Activated T-cell treated with anti-CD3 and anti-CD28 coated beads, Interleukin-2, amount 50 U/mL, for 72 hours (primary cell): ENCODE measurements at places on chromosomes 5 and 9. TPM values are rescaled to one million over a fixed set of nuclear protein-coding genes. Genes with fewer than 3 reads are reported as not detected.

The SEMA5A gene
- 0.14 TPM for total RNA-seq

The ALDH1A1 gene
- not detected for total RNA-seq

The OLFM1 gene
- 0.70 TPM for total RNA-seq

The HACD4 gene
- 1.8 TPM for total RNA-seq

The PCDHA5 gene
- not detected for total RNA-seq

The TAS2R1 gene
- total RNA-seq: not detected

The FAM169A gene
- 13.4 TPM for total RNA-seq

The NELFB gene
- 56.6 TPM for total RNA-seq

The CSF2 gene
- total RNA-seq: 50.7 TPM

The DBH gene
- total RNA-seq: not detected

The AHRR gene
- total RNA-seq: 82.2 TPM

The FREM1 gene
- total RNA-seq: not detected

The FOXD4L5 gene
- 0.25 TPM for total RNA-seq

DNA sequence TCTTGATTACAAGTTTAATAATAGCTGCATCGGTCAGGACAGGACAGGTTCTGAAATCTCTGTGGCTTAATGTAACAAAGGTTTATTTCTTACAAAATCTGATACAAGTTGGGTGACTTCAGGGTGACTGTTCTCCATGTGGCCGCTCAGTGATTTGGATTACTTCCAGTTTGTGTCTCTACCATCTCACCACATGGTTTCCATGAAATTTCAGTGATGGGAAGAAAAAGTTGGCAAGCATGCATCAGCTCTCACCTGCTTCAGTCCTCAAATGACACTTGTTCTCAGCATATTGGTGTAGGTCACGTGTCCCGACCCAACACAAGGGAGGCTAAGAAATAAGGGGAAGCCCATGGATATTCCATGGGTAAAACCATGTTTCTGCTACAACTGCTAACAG, 7.8 kb upstream of the TMEM268 start:
- no peak for DNase-seq

DNA sequence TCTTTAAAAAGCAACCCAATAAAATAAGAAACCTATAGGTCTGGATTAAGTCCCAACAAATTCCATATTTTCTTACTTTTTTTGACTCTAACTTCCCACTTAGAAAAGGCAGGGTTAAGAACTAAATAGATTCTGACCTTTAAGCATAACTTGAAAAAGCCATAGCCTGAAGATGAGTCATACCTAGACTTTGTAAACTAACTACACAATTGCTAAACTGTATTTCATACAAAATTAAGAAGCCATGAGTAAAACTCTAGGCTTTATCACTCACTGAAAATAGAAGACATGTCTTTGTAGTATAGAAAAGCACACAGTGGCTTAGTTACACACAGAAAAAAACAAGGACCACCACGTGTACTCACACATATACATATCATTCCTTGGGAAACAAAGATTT, 51.5 kb downstream of the MLLT3 start:
- DNase-seq: no peak

GRCh38 chr5:68159224-68159951, 56.2 kb upstream of the PIK3R1 start:
- no peak for DNase-seq

- no peak for DNase-seq
Observed at GRCh38 chr9:21267485-21268346, 27.9 kb upstream of the IFNA14 start.

DNA sequence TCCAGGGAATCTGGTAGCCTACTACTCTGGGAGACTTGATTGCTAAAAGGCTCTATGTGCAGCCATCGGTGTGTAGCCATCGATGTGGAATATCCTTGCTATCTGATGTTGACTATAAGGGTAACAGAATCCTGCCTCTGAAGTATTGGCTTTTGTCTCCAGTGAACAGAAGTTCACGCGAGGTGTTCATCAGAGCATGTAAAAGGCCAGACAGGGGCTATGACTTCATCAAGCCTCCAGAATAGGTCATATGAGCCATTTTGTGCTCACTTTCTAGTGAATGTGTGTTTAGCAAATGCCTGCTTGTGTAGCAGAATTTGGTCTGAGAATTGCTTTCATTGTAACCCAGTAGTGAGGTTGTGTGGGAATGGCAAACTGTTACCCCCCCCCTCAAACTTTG, 66.8 kb upstream of the RAD23B start:
- DNase-seq: no peak

DNA sequence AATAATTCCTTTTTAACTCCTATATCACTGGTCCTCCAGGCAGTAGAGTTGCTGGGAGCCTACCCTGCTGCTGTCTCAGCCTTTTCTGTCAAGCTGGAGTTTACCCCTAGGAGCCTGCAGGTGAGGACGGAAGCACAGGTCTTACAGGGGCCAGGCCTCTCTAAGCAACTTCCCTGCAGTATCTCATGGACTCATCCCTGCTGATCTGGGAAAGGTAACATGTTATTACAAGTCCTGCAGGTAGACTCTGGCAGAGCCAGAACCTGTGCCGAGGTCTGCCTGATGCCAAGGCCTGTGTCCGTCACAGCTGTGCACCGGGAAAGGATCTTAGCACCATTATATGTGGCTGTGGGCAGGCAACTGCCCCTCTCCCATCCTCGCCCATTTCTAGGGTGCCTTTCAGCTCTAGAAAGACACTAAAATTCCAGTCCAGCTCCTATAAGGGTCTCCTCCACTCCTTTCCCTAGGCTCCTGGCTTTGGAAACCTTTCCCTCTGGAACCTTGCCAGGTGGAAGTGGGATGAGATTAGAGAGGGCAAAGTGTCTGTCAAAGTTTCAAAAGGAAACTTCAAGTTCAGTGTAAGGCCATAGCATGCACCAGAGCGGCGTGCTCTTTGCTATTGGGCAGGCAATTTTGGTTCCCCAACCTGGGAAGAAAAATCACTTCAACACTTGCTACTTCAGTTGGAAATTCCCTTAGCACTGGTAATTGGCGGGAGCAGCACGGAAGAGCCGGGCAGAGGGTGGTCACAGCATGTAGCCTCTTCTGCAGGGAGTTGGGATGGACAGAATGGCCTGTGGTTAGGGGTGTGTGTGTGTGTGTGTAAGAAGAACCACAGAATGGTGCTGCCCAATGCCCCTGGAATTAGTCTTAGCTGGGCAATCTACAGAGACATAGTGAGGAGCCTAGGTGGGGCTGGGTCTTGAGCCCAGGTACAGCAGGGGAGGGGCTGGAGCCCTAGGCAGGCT, 17.5 kb downstream of the TMEM171 start:
- no peak for DNase-seq

DNA sequence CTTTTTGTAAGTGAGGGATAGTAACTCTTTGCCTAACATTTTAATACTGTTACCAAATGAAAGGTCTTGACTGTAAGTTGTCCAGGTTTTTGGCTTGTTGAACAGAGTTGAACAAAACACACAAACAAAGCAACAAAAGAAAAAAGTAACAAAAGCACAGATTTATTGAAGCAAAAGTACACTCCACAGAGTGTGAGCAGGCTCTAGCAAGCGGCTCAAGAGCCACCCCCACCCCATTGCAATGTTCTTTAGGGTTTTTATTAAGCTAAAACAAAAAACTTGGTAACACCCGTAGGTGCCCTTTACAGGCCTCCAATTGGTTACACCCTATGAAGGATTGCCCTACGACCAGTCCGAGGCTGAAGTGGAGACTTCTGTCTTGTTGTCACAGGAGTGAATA, 197.4 kb upstream of the MAP3K1 start:
- DNase-seq: no peak

- DNase-seq: no peak
Observed at GRCh38 chr5:150615141-150615699, 25.2 kb upstream of the SYNPO start.

DNA sequence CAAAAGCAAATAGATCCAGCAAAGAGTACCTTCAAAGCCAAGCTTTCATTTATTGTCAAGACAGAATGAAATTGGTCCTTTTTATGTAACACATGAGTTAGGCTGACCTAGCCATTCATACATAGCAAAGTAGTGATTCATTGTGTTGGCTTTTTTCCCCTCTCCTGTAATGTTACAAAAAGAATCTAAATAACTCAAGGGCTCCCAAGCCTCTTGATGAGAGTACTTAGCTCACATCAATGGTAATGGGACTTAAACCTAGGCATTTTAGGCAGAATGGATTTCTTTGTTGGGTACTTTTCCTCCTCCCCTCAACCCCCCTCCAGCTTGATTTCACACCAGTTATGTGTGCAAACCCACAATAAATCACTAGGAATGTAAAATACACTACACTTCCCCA, 123.7 kb downstream of the EBF1 start:
- DNase-seq: no peak

GRCh38 chr9:26673261-26673660, 219.3 kb downstream of the CAAP1 start:
- no peak for DNase-seq

DNA sequence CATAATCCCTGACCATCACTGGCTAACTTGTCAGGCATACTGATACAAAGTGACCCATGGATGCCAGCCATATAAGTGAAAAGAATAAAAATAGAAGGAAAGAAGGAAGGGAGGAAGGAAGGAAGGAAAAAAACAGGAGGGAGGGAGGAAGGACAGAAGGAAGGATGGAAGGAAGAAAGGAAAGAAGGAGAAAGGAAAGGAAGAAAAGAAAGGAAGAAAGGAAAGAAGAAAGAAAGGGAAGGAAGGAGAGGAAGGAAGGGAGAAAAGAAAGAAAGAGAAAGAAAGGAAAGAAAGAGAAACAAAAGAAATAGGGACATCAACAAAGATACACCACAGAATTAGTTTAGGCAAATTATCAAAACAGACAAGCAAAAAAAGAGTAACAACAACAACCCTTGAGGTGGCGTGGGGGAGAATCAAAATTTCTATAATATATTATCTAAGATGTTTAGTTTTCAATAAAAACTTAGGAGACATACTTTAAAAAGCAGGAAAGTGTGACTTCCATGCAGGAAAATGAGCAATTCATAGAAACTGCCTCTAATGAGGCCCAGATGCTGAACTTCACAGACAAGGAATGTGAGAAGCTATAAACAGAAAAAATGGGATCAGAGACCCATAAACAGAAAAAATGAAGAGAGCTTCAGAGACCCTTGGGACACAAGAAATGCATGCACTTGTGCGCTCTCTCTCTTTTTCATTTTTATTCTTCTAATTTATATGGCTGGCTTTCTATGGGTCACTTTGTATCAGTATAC, 96.1 kb upstream of the NFIL3 start:
- DNase-seq: no peak

GRCh38 chr9:84955971-84956370, 286.4 kb downstream of the NTRK2 start:
- DNase-seq: no peak

- DNase-seq: no peak
Observed at GRCh38 chr5:142304013-142304701, 20.7 kb downstream of the SPRY4 start.

GRCh38 chr5:15821506-15821905, 321.5 kb downstream of the FBXL7 start:
- DNase-seq: no peak

DNA sequence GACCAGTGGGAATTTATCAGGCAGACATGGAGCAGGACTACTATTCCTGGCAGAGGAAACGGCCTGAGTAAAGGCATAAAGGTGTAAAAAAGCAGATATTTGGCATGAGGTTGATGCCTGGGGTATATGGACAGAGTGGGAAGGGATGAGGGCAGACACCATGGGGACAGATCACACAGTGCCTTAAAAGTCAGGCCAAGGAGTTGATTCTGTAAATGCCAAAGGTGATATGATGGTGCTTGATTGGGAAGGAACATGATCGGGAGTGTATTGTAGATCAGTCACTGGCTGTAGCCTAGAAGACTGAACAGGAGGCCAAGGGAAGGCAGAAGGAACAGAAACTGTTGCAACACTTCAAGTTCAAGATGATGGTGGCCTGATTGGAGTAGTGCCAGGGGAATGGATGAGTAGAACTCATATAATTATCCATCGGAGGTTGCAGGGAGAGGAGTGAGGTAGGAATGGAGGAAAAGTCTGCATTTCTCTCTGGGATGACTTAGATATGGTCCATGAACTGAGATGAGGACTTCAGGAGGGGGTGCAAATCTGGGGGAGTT, 594.3 kb upstream of the KLF4 start:
- DNase-seq: no peak

GRCh38 chr5:135323227-135323626, 75.8 kb downstream of the MACROH2A1 start:
- DNase-seq: no peak

- DNase-seq: no peak
Observed at GRCh38 chr9:13816837-13817236, 497.1 kb downstream of the NFIB start.

DNA sequence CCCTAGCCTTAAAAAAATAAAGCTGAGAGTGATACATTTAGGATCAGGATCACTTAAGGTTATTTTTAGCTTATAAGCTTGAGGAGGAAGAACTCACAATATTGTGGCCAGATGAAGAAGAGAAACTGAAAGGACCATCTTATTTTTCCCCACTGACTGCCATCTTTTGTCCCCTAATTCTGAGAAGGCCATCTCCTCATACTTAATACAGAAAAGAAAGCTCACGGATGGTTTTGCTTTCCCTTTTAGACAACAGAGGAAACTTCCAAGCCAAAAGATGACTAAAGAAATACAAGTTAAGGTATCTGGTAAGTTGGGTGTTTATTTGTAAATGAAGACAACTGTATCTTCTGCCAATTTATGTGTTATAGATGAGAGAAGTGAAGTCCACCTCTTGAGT, 36.4 kb downstream of the ERAP1 start:
- no peak for DNase-seq

GRCh38 chr5:179732918-179733771, 523 bp downstream of the MAML1 start:
- DNase-seq: peak; percentile 52

GRCh38 chr9:1100945-1101344, 50.8 kb downstream of the DMRT2 start:
- no peak for DNase-seq

GRCh38 chr5:175597718-175598117, 60.2 kb upstream of the HRH2 start:
- no peak for DNase-seq
